ENCODE measurements at places on chromosomes 16 and 17. TPM values are rescaled to one million over a fixed set of nuclear protein-coding genes. Genes with fewer than 3 reads are reported as not detected.

OR4D2 gene
- not detected for total RNA-seq

DNA sequence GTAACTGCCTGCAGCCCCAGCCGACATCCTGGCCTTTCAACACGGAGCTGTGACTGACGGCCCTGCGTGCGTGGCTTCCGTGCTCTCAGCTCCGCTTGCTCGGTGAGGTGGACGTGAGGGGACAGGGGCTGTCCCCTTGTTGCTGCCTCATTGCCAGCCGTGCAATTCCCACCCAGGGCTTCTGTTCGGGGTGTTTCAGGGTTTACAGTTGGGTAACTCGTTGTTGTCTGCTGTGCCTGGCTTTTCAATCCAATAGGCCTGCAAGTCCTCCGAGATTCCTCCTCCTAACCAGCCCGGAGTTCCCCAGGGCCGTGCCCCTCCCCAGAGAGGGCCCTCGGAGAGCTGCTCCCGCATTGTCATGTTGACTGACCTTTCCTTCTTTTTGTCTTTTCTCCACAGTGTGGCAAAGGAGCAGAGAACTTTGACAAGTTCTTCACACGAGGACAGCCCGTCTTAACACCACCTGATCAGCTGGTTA lies 31.4 kb upstream of the CACNG5 start:
- no peak for DNase-seq

DNA sequence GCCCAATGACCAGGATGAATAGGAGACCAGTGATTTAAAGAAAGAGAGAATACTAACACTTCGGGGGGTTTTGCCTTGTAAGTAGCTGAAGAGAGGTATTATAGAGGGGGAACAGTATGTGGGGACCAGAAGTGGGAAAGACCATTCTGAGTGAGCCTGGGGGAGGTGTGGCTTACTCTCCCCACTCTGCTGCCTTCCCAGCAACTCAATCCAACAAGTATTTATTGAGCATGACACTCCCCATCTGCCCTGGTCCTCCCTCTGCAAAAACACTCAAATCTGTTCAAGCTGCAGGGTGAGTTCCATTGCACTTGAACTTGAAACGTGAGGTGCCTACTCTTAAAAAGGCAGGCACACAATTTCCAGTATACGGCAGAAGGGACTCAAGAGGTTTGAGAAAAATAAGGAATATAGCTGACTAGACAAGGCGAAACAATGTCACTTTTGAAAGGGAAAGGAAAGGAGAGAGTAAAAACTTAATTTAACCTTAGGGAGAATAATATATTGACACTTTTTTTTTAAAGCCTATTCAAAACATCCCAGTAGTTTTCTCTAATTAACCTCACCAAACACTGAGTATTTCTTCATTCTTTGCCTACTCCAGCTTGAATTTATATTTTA lies 8.2 kb downstream of the FAM117A start:
- no peak for DNase-seq

HSD11B2 gene
- not detected for total RNA-seq

GRCh38 chr17:81580481-81580880 lies 28.3 kb upstream of the FAAP100 start:
- no peak for DNase-seq

DNA sequence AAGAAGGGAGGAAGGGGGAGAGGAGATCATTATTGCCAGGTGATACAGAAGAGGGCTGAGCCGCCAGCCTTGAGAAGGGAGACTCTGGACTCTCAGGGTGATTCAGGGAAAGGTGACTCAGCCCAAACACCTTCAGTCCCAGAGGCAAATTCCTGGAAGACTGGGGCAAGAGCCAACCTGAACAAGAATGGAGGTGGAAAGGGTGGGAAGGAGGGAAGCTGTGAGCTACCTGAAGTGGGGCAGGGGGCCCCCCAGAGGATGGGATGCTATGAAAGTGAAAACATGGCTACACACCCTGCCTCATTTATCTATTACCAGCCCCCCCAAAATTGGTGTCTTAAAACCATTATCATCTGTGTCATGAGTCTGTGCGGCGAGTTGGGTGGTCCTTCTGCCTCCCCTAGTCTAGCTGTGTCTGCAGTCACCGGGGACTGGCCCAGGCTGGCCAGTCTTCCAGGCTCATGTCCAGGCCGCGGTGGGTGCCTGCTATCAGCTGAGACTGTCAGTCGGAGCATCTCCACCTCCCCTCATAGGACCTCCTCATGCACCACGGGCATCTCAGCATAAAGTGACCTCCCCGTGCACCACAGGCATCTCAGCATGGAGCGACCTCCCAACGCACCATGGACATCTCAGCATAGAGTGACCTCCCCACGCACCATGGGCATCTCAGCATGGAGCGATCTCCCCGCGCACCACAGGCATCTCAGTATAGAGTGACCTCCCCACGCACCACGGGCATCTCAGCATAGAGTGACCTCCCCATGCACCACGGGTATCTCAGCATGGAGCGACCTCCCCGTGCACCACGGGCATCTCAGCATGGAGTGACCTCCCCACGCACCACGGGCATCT lies 3.2 kb upstream of the SLC47A2 start:
- no peak for DNase-seq

PRM1 gene
- total RNA-seq = not detected

- DNase-seq = no peak
Observed at GRCh38 chr17:18144855-18145254, 36.3 kb downstream of the MYO15A start.

DNA sequence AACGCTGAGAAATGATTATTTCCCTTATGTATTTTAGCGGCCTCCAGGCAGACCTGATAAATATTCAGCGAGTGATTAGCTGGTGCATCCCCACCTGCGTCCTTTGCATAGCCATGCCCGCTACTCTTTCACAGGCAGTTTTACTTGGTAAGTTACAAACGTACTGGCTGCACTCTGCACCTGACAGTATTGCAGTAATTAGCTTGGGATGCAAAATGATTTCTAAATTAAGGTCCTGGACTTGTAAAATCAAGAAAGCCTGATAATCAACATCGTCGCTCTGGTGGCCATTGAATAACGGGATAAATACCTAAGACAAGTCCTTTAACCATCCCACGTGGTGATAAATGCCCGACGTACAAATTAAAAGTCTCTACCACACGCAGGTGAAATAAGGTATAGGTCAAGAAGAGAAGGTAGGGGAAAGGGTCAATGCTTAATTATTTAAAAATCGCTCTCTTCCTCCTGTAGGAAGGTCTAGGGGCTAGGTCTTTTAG lies 998 bp upstream of the PRKCA start:
- no peak for DNase-seq

GRCh38 chr17:80441598-80442322 lies 26.8 kb downstream of the ENDOV start:
- DNase-seq = no peak

TBC1D3 gene
- not detected for total RNA-seq

Measured in glomerular endothelial cell (primary cell).